ENCODE measurements at places on chromosomes 3 and 15.
A peak's percentile ranks its signal among the peaks of the same experiment; 100 is the strongest.

- no peak for DNase-seq
Observed at GRCh38 chr3:114022145-114022802, 34.1 kb downstream of the CCDC191 start.

- no peak for DNase-seq
Observed at GRCh38 chr3:44529927-44530326, 25.1 kb upstream of the ZKSCAN7 start.

- no peak for DNase-seq
Observed at GRCh38 chr3:134087060-134087974, 57.6 kb upstream of the SLCO2A1 start.

GRCh38 chr3:51836606-51837005 is 24.8 kb upstream of the IQCF2 start:
- DNase-seq: no peak

DNA sequence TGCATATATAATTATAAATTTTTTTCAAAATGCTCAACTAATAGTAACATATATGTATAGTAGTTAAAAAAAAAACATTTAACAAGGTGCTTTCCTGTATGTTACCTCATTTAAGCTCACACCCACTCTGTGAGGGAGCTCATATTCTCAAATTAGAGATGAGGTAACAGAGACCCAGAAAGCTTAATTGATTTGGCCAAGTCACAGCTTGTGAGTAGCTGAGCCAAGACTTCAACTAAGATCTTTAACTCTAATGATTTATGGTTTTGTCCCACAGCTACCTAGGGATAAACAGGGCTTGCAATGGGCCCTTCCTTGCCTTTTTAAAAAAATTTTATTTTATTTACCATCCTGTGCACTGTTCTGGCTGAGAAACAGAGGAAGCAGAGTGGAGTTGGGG is 230.0 kb upstream of the GOLIM4 start:
- no peak for DNase-seq

- DNase-seq: peak; percentile 62
Observed at GRCh38 chr15:34821831-34822230, 26.5 kb upstream of the ACTC1 start.

GRCh38 chr3:110420158-110420641 is 651.4 kb upstream of the NECTIN3 start:
- no peak for DNase-seq

DNA sequence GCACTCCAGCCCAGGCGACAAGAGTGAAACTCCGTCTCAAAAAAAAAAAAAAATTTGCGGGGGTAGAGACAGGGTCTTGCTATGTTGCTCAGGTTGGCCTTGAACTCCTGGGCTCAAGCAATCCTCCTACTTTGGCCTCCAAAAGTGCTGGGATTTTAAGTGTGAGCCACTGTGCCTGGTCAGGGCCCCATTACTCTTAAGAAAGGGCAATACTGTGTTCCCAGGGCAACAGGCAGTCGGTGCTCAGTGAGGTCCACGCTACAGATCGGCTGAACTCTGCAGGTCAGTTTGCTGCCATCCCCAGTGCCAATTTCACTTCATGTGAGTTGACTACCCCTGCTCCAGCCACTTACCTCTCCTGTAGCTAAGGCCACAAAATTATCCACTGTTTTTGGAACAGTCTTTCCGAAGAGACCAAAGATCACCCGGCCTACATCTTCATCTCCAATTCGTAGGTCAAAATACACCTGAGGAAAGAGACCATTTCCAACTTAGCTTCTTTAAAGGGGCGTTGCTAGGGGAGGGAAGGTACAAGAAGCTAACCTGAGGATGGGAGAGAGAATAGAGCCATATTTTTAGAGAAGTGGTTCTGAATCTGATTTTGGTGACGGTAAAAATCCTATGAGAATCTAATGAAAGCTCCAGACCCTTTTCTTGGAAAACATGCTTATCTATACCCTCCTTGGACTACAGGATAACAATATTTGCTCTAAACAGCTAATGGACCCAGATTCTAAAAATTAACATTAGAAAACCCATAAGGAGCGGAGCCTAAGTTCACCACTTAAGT is 939 bp downstream of the PPIB start:
- DNase-seq: no peak

- DNase-seq: no peak
Observed at GRCh38 chr3:143428294-143428693, 308.7 kb downstream of the CHST2 start.

DNA sequence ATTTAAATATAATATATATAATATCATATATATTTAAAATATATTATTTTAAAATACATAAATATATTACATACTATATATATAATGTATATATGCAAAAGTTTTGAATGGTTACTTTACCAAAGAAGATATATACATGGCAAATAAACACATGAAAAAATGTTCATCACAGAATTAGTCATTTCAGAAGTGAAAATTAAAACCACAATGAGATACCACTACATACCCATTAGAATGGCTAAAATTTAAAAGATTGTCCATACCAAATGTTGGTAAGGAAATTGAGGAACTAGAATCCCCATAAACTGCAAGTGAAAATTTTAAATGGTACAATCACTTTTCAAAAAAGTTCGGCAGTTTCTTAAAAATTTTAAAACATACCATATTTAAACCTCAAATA is 23.6 kb upstream of the COL8A1 start:
- no peak for DNase-seq

- no peak for DNase-seq
Observed at GRCh38 chr15:51697163-51697562, 15.9 kb downstream of the SCG3 start.

- no peak for DNase-seq
Observed at GRCh38 chr15:57427367-57427821, 51.1 kb downstream of the CGNL1 start.
